Transverse colon (tissue), 4 donors: ENCODE measurements at places on chromosomes 4 and X.

GRCh38 chr4:183830438-183830985, 74.6 kb upstream of the STOX2 start:
- no peak for DNase-seq

DNA sequence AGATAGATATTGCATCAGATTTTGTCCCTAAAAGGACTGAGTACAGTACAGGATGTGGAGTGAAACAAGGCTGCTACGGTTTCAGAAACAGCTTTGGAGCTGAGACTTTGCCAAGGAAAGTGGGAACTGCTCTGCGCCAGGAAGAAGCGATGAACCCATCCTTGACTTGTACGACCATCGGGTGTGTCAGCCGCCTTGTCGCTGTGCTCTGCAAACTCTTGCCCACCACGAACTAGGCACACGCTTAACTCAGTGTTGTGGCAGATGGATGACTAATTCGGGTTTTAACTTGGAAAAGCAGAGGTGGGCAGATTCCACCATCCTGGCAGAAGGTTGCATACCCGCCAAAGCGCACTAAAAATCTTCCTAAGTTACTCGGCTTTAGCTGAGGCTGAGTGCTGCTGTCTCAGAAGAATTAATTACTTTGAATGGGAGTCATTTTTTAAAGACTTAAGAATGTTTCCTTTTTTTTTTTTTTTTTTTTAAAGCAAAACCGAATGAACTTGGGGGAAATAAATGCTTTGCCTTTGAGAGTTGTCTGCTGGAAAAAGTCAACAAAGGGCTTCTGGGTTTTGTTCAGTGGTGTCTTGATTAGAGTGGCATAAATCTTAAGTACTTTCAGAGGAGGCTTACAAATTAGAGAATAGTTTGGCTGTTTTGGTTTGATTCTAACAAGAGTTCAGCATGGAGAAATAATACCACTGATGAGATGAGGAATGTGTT, 69.5 kb downstream of the SHROOM2 start:
- no peak for DNase-seq

DNA sequence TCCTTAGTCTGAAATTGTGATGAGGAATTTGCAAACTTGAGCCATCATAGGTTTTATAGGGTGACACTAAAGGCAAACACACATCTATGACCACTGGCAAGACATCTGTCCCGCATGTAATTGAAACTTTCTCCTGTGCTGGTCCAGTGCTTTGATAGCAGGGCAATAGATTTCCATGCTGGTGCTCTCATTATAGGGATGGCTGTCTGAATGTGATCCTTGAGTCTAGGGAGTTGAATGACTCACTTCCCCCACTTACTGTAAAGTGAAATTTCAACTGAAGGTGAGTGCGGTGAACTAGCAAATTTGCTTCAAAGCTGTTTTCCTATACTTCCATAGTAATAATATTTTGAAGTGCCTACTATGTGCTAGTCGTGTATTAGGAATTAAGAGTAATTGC, 1630.0 kb downstream of the STIM2 start:
- no peak for DNase-seq

DNA sequence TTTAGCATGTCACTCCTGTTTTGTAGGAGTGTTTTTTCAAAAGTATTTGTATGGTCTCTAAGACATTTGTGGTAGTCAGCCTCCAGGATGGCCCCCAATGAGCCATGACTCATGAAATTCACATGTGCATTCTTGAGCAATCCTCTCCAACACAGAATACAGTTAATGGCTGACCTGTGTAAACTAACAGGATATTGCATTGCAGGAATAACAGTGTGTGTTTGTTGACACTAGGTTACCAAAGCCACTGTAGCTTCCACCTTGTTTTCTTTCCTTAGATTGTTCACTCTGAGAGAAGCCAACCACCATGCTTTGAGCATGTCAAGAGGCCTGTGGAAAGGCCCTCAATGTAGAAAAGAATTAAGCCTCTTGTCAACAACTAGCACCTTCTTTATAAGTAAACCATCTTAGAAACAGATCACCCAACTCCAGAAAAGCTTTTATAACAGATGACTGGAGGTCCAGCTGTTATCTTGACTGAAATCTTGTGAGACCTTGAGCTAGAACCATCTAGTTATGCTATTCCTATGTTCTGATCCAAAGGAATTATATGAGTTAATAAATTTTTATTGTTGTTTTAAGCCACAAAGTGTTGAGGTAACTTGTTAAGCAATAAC, 28.5 kb downstream of the TBCK start:
- no peak for DNase-seq

DNA sequence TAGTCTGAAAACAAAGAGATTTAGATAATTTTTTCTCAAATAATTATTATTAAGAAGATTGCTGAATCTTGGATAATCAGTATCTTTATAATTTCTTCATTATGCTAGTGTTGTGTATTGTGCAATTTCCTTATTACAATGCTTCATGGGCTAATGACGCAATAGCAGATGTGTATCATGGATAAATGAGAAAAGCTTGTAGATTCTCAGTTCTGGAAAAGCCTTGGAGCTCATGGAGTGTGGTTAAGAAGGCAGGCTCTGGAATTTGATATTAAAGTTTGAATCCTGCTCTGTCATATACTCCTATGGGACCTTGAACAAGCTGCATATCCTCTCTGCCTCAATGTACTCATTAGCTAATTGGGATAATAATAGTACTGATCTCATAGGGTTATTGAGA, 18.9 kb upstream of the CXCL8 start:
- no peak for DNase-seq

GRCh38 chr4:109128589-109128988, 173.9 kb downstream of the COL25A1 start:
- DNase-seq = no peak

- no peak for DNase-seq
These were observed 109.4 kb upstream of the FAM9C start for GRCh38 chrX:13153796-13154195.

DNA sequence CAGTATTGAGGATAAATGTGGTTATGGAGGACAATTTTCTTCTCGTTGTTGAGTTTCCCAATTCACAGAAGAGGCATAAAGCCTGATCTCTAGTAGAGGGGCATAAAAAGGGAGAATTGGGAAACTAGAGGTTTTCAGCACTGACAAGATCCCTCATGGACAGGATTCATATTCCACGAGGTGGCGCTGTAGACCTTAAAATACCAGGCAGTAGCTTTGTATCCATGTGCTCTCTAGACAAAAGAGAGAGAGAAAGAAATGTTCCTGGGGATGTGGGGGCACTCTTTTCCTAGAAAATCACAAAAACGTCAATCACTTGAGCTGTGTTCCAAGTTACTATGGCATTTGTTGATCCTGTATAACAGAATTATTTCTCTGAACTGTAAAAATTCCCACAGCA, 128.3 kb downstream of the MAGEE1 start:
- DNase-seq = no peak
